ENCODE measurements at places on chromosomes 13 and 19.

DNA sequence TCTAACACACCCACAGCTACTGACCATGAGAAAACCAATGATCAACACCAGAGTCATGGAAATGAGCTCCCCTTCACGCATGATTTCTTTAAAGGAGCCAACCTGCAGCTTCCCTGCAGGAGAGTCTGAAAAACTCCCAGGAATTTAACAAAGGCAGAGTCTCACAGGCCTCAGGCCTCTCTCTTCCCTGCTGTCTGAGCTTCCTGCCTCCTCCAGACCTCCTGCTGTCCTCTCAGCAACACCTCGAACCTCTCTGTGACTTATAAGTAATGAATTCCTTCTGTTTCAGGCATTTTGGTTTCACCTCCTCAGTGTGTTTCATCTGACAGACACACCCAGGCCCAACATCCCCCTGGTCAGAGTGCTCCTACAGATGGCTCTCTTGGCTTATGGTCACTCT, 1044.4 kb downstream of the UQCRFS1 start:
- no peak for DNase-seq

- no peak for DNase-seq
These were observed 135.0 kb downstream of the URI1 start for GRCh38 chr19:30076751-30077670.

GRCh38 chr13:101190337-101190736, 226.0 kb downstream of the NALCN start:
- no peak for DNase-seq

GRCh38 chr13:37618554-37618953, 20.0 kb upstream of the POSTN start:
- DNase-seq: no peak

DNA sequence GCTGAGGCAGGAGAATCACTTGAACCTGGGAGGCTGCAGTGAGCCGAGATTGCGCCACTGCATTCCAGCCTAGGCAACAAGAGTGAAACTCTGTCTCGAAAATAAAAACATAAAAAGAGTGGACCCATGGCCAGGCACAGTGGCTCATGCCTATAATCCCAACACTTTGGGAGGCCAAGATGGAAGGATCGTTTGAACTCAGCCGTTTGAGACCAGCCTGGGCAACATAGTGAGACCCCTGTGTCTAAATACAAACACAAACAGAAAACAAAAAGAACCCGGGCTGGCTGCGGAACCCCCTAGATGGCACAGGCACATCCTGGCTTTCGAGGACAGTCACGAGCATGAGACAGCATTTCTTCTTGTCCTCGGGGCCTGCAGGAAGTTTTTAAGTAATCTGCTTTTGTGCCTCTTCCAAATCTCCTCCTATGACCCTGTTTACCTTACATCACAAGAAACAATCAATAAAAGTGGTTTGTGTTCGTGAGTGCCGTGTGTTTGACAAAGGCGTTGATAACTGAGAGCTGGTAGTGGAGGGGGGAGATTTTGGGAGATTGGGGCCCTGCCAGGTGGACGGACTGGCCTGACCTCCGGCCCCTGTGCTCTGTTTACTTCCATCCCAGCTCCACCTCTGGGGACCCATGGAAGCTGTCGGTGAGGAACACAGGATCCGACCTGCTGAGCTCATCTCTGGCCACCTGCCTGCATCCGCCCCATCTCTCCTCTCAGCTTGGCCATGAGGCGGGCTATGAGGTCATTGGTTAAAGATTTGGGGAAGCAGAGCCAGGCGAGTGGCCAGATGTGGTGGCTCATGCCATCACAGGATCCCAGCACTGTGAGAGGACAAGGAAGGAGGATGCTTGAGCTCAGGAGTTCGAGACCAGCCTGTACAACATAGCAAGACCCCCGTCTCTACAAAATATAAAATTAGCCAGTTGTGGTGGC, 5.9 kb upstream of the GDF15 start:
- no peak for DNase-seq

Measured in stimulated activated CD8-positive, alpha-beta memory T cell treated with anti-CD3 and anti-CD28 coated beads, Interleukin-15, amount 100 ng/mL, for 24 hours (primary cell).